Daoy (cell line): ENCODE measurements at places on chromosomes 11 and 22. TPM values are rescaled to one million over a fixed set of nuclear protein-coding genes. Genes with fewer than 3 reads are reported as not detected.
A peak's percentile ranks its signal among the peaks of the same experiment; 100 is the strongest.

GRCh38 chr11:368414-369335 lies 624 bp upstream of the B4GALNT4 start:
- peak; percentile 17 for DNase-seq

GRCh38 chr22:29090039-29090438 lies 17.2 kb downstream of the KREMEN1 start:
- no peak for DNase-seq

DNA sequence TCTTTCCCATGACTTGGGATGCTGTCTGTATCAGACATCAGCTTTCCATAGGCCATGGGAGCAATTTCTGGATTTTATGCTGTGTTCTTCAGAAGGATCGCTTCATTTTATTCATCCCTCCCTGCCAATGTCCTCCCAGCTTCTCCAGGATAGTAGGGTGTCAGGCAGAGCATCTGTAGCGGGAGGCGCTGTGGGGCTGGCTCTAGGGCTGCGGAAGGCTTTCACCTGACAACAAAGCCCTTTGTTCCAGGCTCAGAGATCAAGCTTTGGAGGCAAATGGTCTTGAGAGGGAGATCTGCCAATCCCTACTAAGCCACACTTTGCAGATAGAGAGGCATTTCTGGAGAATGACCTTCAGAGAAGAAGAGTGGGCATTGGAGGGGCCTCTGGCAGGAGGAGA lies 29.5 kb upstream of the FTH1 start:
- no peak for DNase-seq

GRCh38 chr11:9001736-9002135 lies 2.1 kb downstream of the NRIP3 start:
- peak; percentile 88 for DNase-seq

GRCh38 chr11:102824556-102824955 lies 18.9 kb downstream of the MMP3 start:
- no peak for DNase-seq

The OR8D4 gene
- total RNA-seq, result not detected in 2 replicates

The CLCF1 gene
- total RNA-seq, result 7.1 TPM in 2 replicates

GRCh38 chr11:1757861-1758610 lies 5.7 kb downstream of the CTSD start:
- no peak for DNase-seq

The EMID1 gene
- 1.3 and 9.0 TPM in 2 replicates for total RNA-seq

DNA sequence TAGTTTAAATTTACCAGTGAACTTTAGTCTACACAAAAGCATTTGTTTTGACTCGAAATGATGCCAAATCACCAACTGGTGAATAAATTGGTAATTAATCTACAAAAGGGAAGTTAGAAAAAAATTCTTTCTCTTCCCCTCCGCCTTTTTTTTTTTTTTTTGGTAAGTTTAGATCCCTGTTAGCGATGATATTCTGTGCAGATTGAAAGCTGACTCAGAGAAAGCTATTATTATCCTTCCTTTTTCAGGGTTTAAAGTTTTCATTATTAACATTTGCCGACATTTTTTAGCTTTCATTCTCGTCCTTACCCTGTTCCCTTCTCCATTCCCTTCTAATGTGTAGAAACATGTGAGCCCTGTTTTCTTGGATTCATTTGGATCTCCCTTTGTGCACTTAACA lies 16.8 kb upstream of the NUP160 start:
- no peak for DNase-seq

GRCh38 chr11:80860632-80861031 lies 1419.8 kb upstream of the TENM4 start:
- peak; percentile 3 for DNase-seq

DNA sequence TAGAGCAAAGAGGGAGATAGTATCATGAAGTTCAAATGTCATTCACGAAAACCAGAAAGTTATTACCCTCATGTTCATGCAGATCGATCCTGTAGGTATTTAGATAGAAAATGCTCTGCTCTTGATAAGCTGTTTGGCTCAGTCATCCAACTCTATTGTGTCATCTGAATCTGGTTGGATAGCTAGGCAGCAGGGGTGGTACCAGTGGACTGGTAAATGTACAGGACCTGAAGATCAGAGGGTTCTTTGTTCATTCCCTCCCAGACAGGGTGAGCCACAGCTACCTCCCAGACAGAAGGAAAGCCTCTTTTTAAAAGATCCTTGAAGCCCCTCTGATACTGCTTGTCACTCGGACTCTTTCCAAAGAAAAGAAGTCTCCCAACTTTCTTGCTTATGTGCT lies 29.8 kb upstream of the DRD2 start:
- no peak for DNase-seq

DNA sequence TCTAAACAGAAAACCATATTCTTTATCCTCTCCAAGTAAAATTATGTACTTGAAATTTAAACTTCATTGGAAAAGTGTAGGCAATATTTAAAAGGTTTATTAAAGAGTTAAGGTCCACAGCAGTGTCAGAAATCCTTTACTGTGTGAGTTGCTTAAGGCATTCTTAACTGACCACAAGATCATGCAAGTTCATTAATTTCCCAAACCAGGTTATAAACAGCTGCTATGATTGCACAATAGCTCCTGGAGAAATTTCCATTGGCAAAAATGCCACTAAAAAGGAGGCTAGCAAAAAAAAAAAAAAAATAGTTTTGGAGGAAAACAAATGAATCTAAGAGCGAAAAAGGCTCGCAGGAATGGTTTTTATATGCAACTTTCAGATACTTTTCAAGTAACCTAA lies 106.2 kb downstream of the ETS1 start:
- no peak for DNase-seq
